Lung microvascular endothelial cell (primary cell): ENCODE measurements at places on chromosomes 5 and 9.
A peak's percentile ranks its signal among the peaks of the same experiment; 100 is the strongest.

DNA sequence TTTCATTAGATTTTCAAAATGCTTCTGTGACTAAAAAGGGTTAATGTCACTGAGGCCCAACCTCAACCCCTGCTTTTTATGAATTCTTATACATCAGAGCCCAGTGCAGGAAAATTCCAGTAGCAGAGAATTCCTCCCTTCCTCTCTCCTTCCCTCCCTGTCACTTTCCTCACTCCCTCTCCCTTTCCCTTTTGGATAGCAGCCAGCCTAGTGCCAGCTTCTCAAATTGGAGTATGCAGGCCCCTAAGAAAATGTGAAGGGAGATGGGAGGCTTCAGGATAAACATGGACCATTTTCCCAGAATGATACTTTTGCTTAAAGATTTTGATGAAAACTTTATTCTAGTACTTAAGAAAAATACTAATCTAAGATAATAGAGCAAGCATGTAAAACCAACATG is 507.4 kb downstream of the KDM4C start:
- DNase-seq: no peak

- peak; percentile 14 for DNase-seq
Measured at GRCh38 chr5:151270599-151270998, 17.6 kb downstream of the GM2A start.

- DNase-seq: peak; percentile 10
Measured at GRCh38 chr5:149959406-149960236, 937 bp upstream of the SLC26A2 start.

DNA sequence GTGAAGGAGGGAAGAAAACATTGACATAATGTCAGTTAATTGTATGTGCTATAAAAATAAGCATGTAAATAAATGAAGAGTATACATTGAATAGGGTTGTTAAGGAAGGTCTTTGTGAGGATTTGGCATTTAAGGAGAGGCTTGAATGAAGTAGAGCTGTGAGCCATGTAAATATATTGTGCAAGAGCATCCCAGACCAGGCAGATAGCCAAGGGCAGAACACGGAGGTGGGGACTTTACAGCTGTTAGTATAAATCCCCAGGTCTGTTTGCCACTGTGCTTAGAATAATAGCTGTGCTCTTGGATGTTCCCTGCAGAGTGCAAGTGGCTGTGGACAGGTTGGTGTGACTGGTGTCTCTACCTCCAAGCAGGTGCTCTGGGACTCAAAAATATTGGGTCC is 211.7 kb downstream of the LRRC70 start:
- DNase-seq: peak; percentile 71

- DNase-seq: no peak
Measured at GRCh38 chr9:116061546-116062205, 91.9 kb upstream of the PAPPA start.

GRCh38 chr9:34993502-34994259 is 4.1 kb downstream of the DNAJB5 start:
- peak; percentile 33 for DNase-seq
